ENCODE measurements at places on chromosomes 7 and 10. TPM values are rescaled to one million over a fixed set of nuclear protein-coding genes. Genes with fewer than 3 reads are reported as not detected.
A peak's percentile ranks its signal among the peaks of the same experiment; 100 is the strongest.

DNA sequence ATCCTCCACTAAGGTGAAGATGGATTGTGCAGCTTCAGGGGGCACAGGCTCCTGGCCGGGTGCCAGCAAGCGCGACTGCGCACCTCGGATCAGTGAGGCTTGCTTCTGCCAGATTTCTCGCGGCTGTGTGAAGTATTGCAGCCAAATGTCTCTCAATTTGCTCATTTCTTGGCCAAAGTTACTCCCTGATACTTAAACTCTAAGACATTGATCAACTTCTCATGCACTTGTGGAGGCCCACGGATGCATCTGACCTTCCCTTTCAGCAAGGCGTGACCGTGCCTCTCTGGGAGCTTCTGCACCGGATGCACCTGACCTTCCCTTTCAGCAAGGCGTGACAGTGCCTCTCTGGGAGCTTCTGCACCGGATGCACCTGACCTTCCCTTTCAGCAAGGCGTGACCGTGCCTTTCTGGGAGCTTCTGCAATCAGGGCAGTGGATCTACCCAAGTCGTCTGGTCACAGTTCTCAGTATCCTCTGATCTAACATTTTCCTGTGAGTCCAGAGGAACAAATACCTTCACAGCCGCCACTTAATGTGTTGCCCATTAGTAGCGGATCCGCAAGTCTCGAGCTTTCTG is 248.3 kb downstream of the ADARB2 start:
- H3K27ac ChIP-seq = no peak overlapping the region
- no peaks in the 10 kb centered on the region for H3K27me3 ChIP-seq
- no peaks in the 10 kb centered on the region for H3K36me3 ChIP-seq
- H3K4me1 ChIP-seq = no peaks in the 10 kb centered on the region
- H3K4me3 ChIP-seq = no peak overlapping the region

DNA sequence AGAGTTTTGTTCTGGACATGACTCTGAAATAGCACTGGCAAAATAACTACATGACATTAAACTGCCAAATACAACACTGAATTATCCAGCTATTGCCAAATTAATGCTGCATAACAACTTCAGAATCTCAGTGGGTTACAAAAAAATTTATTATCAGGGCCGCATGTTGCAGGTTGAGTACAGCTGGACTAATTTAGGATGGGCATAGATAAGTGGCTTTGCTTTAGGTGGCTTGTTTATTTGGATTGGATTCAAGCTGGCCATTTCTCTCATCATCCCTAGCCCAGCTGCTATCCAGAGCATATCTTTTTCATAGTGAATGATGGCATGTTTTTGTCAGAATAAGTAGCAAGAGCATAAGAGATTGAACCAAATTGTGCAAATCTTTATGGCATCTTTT is 1277.1 kb downstream of the REEP3 start:
- DNase-seq = no peak
- no peaks in the 10 kb centered on the region for H3K36me3 ChIP-seq
- no peaks in the 10 kb centered on the region for H3K4me1 ChIP-seq
- H3K27ac ChIP-seq = no peak overlapping the region
- H3K27me3 ChIP-seq = no peaks in the 10 kb centered on the region

DNA sequence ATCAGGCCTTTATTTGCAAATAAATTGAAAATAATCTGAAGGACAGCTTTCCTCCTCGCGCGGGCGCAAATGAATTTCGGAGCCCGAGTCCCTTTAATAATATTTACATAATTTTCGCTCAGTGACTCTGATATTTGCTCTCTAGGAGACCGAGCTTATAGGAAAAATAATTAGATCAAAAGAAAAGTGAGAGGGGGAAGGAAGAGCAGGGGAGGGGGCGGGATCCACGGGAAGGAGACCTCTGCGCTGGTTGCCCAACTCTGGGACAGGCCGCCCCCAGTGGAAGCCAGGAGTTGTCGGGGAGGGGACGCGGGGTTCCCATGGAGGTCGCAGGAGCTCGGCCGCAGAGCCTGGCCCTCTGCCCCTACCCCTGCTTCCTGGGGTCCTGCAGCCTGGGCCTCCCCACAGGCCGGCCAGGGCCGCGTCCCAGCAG is 5.8 kb downstream of the UNCX start:
- no peak for DNase-seq
- peaks cover 65% of the 10 kb centered on the region for H3K4me1 ChIP-seq
- peaks cover 8% of the 10 kb centered on the region for H3K27me3 ChIP-seq
- H3K4me3 ChIP-seq = no peak overlapping the region
- H3K27ac ChIP-seq = no peak overlapping the region

DNA sequence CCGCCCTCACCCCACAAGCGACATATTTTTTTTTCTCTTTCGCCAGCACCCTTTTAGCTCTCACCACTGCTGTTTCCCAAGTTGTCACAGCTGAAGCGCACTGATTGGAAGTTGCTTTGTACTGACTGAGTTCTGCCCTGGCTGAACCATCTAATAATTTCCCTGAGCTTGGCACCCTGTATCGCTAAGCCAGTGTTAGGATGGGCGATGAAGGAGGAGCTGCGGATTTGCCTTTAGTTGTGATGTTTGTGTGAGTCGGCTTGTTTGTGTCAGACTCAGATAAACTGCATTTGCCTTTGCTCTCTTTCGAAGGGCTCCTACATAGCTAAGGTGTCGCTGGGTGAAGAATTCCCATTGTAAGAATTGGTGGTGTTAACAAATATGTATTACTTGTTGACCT is 1.3 kb upstream of the ATXN7L1 start:
- H3K36me3 ChIP-seq = no peaks in the 10 kb centered on the region
- peak overlapping the region; percentile 80 for H3K4me3 ChIP-seq
- no peak for DNase-seq
- H3K27me3 ChIP-seq = no peaks in the 10 kb centered on the region
- H3K27ac ChIP-seq = peak overlapping the region; percentile 76
- no peaks in the 10 kb centered on the region for H3K4me1 ChIP-seq

DNA sequence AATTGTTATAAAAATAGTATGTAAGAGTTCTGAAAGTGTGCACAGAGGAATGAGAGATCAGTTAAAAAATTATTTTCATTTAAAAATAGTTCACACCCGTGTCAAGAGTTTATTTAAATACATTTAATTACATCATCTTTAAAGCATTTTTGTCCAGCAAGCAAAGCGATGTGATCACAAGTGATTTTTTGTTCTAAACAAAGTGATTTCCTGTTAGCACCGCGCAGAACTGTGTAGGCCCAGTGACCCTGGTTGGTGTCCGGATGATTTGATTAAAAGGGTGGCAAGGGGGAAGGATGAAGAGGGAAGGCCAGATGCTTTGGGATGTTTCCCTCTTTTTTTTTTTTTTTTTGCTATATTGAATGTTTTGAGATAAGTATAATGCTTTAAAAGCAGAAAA is 227.8 kb upstream of the PITRM1 start:
- no peaks in the 10 kb centered on the region for H3K36me3 ChIP-seq
- DNase-seq = no peak
- no peak overlapping the region for H3K4me3 ChIP-seq
- H3K27ac ChIP-seq = peak overlapping the region; percentile 71
- no peaks in the 10 kb centered on the region for H3K27me3 ChIP-seq

The MTERF1 gene
- total RNA-seq = 4.3 TPM

The CALD1 gene
- total RNA-seq = 399 TPM

The UPK3BL1 gene
- total RNA-seq = 56.1 TPM

GRCh38 chr10:51620131-51620530 is 79.3 kb downstream of the CSTF2T start:
- H3K4me3 ChIP-seq = no peak overlapping the region
- H3K4me1 ChIP-seq = no peaks in the 10 kb centered on the region
- DNase-seq = no peak
- no peaks in the 10 kb centered on the region for H3K27me3 ChIP-seq

- no peaks in the 10 kb centered on the region for H3K36me3 ChIP-seq
- H3K27ac ChIP-seq = no peak overlapping the region
- no peaks in the 10 kb centered on the region for H3K4me1 ChIP-seq
- no peak for DNase-seq
Observed at GRCh38 chr7:116337800-116338199, 127.5 kb downstream of the TES start.

The ITGA8 gene
- total RNA-seq = 5.5 TPM

DNA sequence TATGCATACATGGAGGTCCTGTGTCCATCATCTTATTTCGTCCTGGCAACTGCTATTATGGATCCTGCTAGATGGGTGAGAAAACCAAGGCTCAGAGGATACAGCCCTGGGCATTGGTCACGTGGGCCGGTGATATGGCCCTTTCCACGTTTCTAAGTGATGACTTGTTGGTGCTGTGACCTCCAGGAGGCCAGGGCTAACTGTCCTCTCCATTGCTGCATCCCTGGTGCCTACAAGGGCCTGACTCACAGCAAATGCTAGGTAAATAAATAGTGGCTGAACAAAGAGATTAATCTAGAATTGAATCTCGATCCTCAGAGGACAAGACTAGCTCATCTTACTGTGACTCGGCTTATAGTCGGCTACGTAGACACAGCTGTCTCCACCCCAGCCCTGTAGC is 78.6 kb downstream of the FAM53B start:
- no peak overlapping the region for H3K4me3 ChIP-seq
- no peak overlapping the region for H3K27ac ChIP-seq
- H3K36me3 ChIP-seq = peaks cover 35% of the 10 kb centered on the region
- peaks cover 44% of the 10 kb centered on the region for H3K4me1 ChIP-seq
- H3K27me3 ChIP-seq = no peaks in the 10 kb centered on the region

- no peak overlapping the region for H3K27ac ChIP-seq
- no peak overlapping the region for H3K4me3 ChIP-seq
- H3K27me3 ChIP-seq = no peaks in the 10 kb centered on the region
- no peak for DNase-seq
- H3K36me3 ChIP-seq = peaks cover 2% of the 10 kb centered on the region
- H3K4me1 ChIP-seq = no peaks in the 10 kb centered on the region
Observed at GRCh38 chr7:18777314-18777713, 281.8 kb downstream of the HDAC9 start.

GRCh38 chr7:26667514-26668133 is 196.8 kb downstream of the SKAP2 start:
- no peak overlapping the region for H3K4me3 ChIP-seq
- no peaks in the 10 kb centered on the region for H3K27me3 ChIP-seq

GRCh38 chr10:4247379-4247778 is 462.4 kb upstream of the KLF6 start:
- H3K4me3 ChIP-seq = no peak overlapping the region
- no peaks in the 10 kb centered on the region for H3K36me3 ChIP-seq
- no peak for DNase-seq

DNA sequence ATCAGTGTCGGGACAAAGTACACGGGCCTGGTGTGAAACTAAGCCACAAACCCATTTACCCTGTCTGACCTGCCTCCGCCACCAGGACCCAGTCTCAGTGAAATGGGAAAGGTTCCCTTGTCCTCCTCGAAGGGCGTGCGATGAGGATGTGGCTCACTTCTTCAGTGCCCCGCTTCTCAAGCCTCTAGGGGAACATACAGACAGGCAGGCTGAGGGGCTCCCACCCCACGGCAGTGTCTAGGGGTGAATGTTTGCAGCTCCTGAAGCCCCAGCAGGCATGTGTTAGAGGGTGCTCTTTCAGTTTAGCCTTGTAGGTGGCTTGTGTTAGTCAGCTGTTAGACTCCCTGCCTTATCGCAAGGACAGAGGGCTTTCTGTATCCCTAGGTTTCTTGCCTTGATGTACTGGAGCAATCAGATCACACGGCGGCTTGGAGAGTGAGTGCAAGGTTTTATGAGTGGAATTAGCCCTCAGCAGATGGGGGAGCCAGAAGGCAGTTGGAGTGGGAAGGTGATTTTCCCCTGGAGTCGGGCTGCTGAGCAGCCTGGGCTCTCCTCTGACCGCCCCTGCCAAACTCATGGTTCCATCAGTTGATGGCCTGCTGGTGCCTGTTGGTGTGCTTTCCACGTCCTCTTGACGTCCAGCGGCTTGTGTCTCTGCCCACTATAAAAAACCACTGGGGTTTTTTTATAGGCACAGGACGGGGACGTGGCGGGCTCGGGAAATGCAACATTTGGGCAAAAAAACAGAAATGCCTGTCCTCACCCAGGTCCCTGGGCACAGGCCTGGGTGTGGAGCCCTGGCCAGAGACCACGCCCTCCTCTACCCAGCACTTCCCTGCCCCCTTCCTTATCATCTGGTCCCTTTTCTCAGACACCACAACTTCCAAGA is 759 bp downstream of the NUDT1 start:
- H3K27me3 ChIP-seq = no peaks in the 10 kb centered on the region
- H3K36me3 ChIP-seq = peaks cover 7% of the 10 kb centered on the region
- DNase-seq = no peak
- H3K4me3 ChIP-seq = peak overlapping the region; percentile 87

DNA sequence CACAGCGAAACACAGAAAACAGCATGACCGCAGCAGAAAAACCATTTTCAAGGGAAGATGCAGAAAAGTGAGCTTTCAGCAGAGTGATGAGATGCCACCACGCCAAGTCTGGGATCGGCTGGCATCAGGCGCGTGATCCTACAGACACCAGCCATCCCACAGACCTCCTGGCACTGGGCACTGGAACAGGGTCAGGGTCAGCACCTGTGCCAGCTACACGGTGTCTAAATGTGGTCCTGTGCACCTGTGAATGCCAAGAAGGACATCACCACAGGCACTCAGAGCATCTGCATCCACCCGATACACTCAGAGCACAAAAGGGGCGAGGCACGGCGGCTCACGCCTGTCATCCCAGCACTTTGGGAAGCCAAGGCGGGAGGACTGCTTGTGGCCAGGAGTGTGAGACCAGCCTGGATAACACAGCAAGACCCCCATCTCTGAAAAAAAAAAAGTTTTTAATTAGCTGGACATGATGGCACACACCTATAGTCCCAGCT is 31.5 kb downstream of the STK32C start:
- H3K36me3 ChIP-seq = no peaks in the 10 kb centered on the region
- H3K4me3 ChIP-seq = no peak overlapping the region
- H3K27me3 ChIP-seq = no peaks in the 10 kb centered on the region

- H3K4me1 ChIP-seq = no peaks in the 10 kb centered on the region
- H3K27ac ChIP-seq = no peak overlapping the region
- no peak for DNase-seq
- H3K4me3 ChIP-seq = no peak overlapping the region
- no peaks in the 10 kb centered on the region for H3K27me3 ChIP-seq
Observed at GRCh38 chr7:131174855-131175254, 152.8 kb upstream of the MKLN1 start.

The CCDC172 gene
- total RNA-seq = not detected

GRCh38 chr10:88991899-88992320 is 1.3 kb downstream of the FAS start:
- peaks cover 63% of the 10 kb centered on the region for H3K4me1 ChIP-seq
- peak overlapping the region; percentile 97 for H3K27ac ChIP-seq
- peak overlapping the region; percentile 72 for H3K4me3 ChIP-seq
- DNase-seq = no peak

DNA sequence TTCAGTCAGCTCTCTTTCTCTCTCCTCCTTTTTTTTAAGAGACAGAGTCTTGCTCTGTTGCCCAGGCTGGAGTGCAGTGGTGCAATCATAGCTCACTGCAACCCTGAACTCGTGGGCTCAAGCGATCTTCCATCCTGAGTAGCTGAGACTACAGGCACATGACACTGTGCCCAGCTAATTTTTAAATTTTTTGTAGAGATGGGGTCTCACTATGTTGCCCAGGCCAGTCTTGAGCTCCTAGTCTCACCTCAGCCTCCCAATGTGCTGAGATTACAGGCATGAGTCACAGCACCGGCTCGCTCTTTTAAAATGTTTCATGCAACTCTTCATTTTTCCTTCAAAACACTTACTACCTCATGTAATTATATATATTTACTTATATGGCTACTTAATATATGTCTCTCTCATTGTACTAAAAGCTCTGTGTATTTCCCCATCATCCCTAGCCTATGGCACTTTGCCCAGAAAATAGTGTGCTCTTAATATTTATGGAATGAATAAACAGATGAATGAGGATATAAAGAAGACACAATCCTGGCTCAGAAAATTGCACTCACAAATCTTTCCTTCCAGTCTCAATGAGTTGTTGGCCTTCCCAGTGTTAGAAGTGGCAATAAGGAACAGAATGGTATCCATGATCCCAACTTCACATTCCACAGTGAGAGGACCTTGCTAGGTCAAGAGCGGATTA is 33.9 kb downstream of the EBLN1 start:
- no peak overlapping the region for H3K27ac ChIP-seq
- no peaks in the 10 kb centered on the region for H3K27me3 ChIP-seq
- no peak for DNase-seq
- no peaks in the 10 kb centered on the region for H3K36me3 ChIP-seq
- no peak overlapping the region for H3K4me3 ChIP-seq
